SJSA1 (cell line): ENCODE measurements at places on chromosomes 13 and 19. TPM values are rescaled to one million over a fixed set of nuclear protein-coding genes. Genes with fewer than 3 reads are reported as not detected.

The ANGPTL8 gene
- total RNA-seq: 0.61 TPM in 1 of 2 replicates, not detected in the other

The RNF126 gene
- total RNA-seq: 55.9 and 79.3 TPM in 2 replicates

DNA sequence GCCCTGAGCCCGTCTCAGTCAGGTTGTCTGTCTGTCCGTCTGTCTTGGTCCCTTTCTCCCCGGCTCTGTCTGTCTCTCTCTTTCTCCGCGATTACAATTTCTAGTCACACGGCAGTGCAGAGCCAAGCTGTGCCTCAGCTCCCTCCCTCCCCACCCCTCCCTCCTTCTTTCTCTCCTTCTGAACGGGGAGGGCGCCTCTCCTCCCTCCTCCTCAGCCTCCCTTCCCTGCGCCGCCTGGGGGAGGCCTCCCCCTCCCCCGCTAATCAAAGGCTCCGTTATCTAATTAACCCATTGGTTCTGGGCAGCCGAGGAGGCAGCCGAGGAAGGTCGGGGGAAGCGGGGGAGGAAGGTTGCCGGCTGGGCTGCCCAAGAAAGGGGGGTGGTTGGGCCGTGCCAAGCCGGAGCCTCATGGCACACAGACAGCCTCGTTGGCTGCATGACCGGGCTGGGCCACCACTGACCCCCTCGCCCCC, 16.5 kb downstream of the LRRC4B start:
- no peak for DNase-seq

The HAUS8 gene
- total RNA-seq: 19.1 and 21.5 TPM in 2 replicates

The COL4A2 gene
- 677 and 741 TPM in 2 replicates for total RNA-seq

GRCh38 chr13:21846605-21847004, 175.7 kb downstream of the FGF9 start:
- DNase-seq: no peak

GRCh38 chr19:13401388-13401787, 104.9 kb downstream of the CACNA1A start:
- no peak for DNase-seq

The CBLC gene
- total RNA-seq: not detected in 2 replicates

DNA sequence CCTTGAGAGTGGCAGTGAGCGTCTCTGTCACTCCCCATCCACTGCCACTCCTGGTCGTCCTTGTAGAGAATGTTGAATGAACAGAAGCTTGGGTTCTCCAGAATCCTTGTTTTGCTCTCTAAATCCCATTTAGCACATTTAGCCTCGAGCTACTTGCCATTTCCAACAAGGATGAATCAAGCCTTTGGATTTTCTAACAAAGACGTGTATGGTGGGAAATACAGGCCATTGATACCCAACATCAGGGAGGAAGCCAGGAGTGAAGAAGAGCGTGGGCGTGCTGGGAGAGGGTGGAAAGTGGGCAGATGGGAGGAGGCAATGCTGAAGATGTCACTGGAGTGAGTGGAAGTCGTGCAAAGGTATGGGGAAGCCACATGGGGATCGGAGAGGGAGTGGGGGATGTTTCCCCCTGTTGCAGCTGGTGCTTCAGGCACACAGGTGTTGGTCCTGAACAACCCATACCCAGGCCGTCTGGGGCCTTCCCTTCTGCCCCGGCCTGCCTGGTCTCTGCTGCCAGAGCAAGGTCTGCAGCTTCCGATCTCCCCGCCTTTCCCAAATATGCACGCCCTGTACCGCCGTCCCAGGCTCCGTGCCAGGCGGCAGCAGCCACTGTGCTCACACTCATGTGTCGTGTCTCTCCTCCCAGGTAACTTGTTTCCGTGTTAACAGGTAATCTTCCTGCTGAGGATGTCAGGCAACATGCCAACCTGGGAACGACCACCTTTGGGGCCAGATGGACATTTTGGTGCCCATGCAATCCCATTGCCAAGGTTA, 48.7 kb downstream of the ZIC5 start:
- no peak for DNase-seq

The RSPH6A gene
- not detected in 2 replicates for total RNA-seq

The F10 gene
- 3.9 and 4.8 TPM in 2 replicates for total RNA-seq

The WDR88 gene
- total RNA-seq: not detected in 2 replicates

The KIR2DL1 gene
- not detected in 2 replicates for total RNA-seq

DNA sequence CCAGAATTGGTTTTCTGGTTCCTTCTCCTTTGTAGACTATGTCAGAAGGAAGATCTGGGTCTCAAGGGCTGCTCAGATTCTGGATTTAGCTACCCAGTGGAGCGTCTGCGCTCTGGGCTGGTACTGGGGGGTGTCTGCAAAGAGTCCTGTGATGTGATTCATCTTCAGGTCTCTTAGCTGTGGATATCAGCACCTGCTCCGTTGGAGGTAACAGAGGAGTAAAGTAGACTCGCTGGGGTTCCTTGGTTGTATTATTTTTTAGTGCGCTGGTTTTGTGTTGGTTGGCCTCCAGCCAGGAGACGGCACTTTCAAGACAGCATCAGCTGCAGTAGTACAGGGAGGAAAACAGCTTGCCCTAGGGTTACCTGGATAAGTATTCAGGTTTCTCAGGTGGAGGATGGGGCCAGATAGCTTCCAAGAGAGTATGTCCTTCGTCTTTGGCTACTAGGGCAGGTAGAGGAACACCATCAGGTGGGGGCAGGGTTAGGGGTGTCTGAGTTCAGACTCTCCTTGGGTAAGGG, 10.4 kb upstream of the KLK15 start:
- no peak for DNase-seq

The ZNF726 gene
- total RNA-seq: 2.2 and 7.3 TPM in 2 replicates

The KCNC3 gene
- not detected in 2 replicates for total RNA-seq

- peak; percentile 24 for DNase-seq
Observed at GRCh38 chr19:29372921-29373797, 152.6 kb upstream of the VSTM2B start.

GRCh38 chr13:20525601-20526544, at the start of gene CRYL1:
TSS of gene CRYL1 (minus strand) at chr13:20525857. CDS start at chr13:20525794, 63 bp downstream.
- peak; percentile 55 for DNase-seq

The ZNF577 gene
- total RNA-seq: 1.6 and 2.9 TPM in 2 replicates

- DNase-seq: no peak
Observed at GRCh38 chr13:59263531-59263930, 900.2 kb downstream of the DIAPH3 start.

The CGB2 gene
- total RNA-seq: not detected in 2 replicates

DNA sequence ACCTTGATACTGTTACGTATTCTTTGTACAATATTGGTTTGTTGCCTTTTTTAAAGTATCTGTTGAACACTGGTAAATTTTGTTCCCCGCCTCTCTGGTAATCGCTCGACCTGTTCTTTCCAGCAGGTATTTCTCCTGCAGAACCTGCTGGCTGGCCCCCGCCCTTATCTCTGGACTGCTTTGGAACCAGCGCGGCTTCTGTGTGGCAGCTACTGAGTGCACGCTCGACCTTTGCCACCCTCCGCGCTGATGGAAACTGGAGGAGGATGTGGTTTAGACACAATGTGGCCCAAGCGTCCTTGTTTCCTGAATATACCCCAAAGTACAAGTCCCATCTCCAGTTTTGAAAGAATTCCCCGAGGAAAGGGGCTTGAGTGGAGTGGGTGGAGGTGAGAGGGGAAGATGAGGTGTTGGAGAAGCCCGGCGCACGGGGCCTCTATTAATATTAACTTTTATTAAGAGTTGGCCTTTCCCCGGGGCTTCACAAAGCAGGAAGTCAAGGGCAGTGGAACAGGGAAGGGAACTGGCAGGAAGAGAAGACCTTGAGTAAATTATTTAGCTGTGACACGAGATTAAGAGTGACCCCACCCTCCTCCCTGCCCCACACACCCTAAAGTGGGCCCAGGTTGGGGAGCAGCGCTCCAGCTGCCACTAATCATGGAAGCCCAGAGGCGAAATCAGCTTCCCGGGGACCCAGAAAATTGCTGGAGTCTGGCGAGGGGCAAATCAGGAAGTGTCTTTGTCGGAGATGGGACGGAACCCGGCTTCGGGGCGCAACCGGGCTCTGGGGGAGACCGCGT, 16.0 kb downstream of the CDX2 start:
- DNase-seq: no peak

The MTIF3 gene
- 16.9 and 26.9 TPM in 2 replicates for total RNA-seq

DNA sequence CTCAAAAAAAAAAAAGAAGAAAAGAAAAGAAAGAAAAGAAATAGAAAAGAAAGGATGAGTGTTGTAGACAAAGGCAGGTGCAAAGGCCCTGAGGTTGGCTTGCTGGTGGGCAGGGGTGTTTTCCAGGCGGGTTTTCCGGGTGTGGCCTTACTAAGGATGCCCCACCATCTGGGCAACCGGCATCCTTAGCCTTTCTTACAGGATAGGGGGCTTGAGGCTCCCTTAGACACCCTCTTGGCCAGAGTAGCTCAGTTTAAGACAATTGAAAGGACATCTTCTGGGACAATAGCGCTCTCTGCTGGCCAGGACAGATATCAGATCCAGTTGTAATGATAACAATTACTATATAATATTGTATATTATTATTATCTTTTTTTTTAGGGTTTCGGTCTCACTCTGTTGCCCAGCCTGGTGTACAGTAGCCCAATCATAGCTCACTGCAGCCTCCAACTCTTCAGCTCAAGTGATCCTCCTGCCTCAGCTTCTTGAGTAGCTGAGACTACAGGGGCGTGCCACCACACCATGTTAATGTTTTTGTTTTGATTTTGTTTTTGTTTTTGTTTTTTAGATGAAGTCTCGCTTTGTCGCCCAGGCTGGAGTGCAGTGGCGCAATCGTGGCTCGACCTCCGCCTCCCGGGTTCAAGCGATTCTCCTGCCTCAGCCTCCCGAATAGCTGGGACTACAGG, 1.4 kb upstream of the QTRT1 start:
- peak; percentile 71 for DNase-seq

DNA sequence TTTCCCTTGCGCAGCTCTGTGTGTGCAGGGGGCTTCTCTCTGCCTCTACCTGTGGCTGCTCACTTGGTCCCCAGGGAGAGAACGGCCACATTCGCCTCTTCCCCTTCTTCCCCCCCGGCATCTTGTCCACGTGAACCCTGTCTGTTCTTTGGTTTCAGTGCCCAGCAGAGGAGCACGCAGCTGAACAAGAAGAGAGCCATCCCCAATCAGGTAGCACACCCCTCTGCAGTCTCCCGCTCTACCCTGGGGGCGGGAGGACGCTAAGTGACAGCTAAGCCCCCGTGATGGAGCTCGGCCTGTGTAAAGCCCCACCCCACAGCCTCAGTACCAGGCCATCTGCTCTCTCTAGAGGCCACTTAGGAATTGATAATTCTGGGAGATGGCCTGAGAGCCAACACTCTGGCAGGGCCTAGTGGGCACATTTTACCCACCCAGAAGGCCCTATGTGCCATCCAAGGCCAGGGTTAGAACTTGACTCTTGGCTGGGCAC, 30.2 kb downstream of the TMED1 start:
- DNase-seq: no peak

DNA sequence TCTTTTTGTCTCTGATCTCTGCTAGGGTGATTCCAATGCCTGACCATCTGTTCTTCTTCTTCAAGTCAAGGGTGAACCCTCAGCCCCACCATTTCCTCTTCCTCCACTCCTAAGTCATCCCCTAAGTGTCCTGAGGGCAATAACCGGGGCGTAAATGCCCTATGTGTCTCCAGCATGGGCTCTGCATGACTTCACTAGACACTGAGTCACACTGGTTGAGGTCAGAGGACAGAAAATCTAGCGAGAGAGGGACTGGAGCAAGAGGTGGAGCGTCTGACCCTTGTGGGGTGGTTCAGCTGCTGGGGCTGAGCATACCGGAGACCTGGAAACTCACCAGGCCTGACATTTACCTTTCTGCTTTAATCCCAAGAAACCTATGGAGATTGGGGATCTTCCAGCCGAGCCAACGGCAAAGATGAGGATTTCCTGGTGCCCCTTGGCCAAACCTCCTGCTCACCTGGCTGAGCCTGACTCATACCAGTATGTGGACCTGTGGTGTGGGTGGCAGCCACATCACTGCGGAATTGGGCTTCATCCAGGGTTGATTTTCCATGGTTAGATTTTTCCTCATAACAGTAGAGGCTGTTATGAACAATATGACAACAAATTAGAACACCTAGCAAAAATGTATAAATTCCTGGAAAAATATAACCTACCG, 26.9 kb downstream of the SCGB2B2 start:
- DNase-seq: no peak

The FUT1 gene
- not detected in 2 replicates for total RNA-seq

DNA sequence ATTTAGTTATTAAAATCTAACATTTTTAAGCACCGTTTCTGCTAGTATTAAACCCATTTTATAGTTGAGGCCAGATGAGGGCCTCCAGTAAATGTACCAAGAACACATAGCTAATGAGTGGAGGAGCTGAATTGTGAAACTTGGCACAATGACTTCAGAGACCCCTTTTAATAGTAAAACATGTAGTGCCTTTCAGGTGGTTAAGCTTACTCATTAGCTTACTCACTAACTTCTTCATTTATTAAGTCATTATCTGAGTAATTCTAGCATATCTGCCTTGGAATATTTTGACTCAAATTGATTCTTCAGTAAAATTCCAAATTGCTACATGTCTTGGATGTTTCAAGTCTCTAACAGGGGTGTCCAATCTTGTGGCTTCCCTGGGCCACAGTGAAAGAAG, 735.2 kb downstream of the LIG4 start:
- DNase-seq: no peak

DNA sequence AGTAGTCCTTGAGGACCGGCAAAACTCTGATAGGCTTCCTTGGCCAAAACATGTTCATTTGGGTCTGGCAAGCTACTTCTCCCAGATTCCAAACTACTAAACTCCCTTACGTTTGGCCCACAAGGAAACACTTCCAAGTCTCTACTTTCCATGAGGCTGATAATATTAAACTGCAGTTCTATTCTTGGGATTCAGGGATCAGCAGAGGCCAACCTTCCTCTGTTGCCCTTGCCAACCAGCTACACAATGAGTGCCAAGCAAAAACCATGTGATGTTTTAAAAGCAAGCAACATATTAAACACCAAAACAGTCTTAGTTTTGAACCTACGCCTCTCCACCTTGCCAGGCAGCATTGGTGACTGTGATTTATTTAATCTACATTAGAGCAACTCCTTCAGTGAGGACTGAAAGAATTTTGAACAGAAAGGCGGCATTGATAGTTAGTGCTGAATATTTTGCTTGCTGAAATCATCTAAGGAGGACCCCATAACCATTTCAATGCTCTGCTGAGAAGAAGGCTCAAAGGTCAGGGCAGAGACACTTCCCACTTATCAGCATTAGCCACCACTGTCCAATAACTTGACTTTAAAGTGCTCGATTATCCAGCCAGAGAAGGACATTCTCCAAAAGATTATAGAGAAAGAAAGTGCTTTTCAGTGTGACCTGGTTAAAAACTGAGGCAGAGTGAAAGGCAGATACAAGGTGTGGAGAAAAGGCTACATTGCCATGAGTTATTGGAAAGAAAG, 287.1 kb downstream of the TBC1D4 start:
- no peak for DNase-seq

The LILRB3 gene
- not detected in 2 replicates for total RNA-seq

DNA sequence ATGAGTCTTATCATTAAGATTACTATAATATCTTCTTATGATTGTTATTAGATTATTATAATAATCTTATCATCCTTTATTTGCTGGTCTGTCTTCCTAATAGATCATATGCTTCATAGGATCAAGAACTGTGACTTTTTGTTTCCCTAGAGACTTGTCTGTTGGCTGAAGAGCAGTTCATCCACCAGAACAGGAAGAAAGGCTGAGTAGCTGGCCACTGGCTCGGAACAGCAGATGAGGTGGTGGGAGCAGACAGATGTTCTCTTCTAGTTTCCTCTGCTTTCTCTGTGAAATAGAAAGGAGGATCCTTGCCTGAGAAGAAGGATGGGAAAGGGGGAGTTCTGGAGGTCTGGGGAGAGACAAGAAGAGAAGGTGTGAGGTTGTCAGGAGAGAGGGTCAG, 120.0 kb downstream of the CCNA1 start:
- no peak for DNase-seq
